Nephron progenitor cell (in vitro differentiated cells): ENCODE measurements at places on chromosomes 7 and 10.

- DNase-seq, result no peak
These were observed 239.5 kb upstream of the PITRM1 start for GRCh38 chr10:3412071-3412582.

DNA sequence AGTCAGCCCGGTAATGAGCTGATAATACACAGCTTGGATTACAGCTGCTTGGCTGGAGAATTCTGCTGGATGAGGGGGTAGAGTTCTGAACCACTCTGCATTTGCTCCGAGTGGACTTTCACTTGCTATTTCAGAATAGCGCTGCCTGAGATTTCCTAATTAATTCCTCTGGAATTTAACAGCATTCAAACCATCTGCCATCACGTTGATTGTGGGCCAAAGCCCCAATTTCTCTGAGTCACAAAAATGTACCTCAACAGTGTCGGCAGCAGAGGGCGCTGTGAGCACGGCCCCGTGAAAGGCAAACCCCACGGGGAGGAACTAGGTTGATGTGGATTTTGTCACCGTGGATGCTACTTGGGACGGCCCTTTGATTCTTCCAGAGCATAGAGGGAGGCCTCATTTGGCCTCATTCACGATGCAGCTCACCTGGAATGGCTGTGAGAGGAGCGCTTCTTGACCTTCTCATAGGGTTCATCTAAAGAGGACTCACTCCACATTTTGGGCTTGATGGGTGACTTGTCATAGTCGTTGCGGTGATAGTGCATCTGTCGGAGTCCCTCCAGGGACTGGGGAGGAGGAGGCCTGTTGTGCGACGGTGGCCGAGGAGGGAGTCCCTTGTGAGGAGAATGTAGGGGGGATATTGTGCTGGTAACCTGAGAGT lies 73.3 kb downstream of the PRPF18 start:
- peak; percentile 74 for DNase-seq

GRCh38 chr7:41655426-41655825 lies 47.5 kb downstream of the INHBA start:
- no peak for DNase-seq

DNA sequence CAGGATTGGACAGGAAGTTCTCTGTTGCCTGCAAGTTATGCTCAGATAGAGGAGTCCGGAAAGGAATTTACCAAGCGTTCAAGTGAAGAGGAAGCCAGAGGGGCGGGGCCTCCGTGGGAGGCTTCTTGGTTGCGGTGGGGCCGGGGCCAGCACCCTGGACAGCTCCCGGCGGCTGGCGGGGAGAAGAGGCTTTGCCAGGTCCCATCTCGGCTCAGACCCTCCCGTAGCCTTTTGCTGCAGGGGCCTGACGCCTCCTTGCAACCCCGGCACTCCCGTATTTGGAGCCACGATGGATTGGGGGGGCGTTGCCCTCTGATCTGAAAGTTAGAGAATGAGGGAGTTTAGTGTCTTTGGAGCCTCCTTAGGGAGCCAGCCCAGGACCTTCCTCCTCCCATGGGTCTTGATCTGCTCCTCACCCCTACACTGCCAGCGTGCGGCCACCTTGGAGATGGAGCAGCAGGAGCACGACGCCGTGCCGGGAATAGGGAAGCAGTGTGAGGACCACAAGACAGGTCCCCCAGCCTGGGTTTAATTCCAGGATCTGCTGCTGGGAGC lies 3.1 kb upstream of the SLC18A3 start:
- DNase-seq, result peak; percentile 97

GRCh38 chr10:106320078-106320477 lies 844.4 kb downstream of the SORCS1 start:
- no peak for DNase-seq

- DNase-seq, result no peak
These were observed 59.9 kb downstream of the ADARB2 start for GRCh38 chr10:1677307-1677939.

- peak; percentile 89 for DNase-seq
These were observed 12.5 kb downstream of the SFRP5 start for GRCh38 chr10:97759158-97759887.
